ENCODE measurements at places on chromosomes 12 and 14. TPM values are rescaled to one million over a fixed set of nuclear protein-coding genes. Genes with fewer than 3 reads are reported as not detected.

GRCh38 chr12:6819106-6820030, 2.3 kb upstream of the GPR162 start:
- H3K4me1 ChIP-seq = peaks cover 54% of the 10 kb centered on the region
- no peaks in the 10 kb centered on the region for H3K36me3 ChIP-seq
- peaks cover 62% of the 10 kb centered on the region for H3K27me3 ChIP-seq
- peak overlapping the region; percentile 12 for H3K27ac ChIP-seq
- H3K4me3 ChIP-seq = peak overlapping the region; percentile 25
- no peak for DNase-seq

GRCh38 chr14:94374116-94374515, 14.3 kb downstream of the SERPINA1 start:
- no peaks in the 10 kb centered on the region for H3K27me3 ChIP-seq
- no peak overlapping the region for H3K27ac ChIP-seq
- DNase-seq = no peak
- H3K4me3 ChIP-seq = no peak overlapping the region
- peaks cover 23% of the 10 kb centered on the region for H3K4me1 ChIP-seq

GRCh38 chr12:120453977-120454376, 7.7 kb downstream of the GATC start:
- no peaks in the 10 kb centered on the region for H3K4me1 ChIP-seq
- H3K27me3 ChIP-seq = no peaks in the 10 kb centered on the region
- no peak overlapping the region for H3K4me3 ChIP-seq
- no peak for DNase-seq

DNA sequence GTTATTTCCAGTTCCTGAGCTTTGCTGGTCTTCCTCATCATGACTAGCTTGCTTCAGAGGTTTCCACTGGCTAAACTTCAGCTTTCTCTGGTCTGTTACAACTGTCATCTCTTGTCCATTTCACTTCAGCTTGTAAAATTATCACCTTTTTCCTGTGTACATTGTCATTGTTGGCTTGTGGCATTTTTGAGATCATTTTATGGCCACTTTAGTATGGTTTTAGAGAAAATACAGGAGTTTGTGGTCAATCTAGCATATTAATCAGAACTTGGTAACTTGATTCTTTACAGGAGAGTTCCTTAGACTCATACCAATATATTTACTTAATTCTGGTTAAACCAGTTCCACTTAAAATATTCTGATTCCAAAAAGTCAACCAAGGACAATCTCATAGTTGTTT, 235.9 kb upstream of the KITLG start:
- peaks cover 2% of the 10 kb centered on the region for H3K4me1 ChIP-seq
- no peaks in the 10 kb centered on the region for H3K36me3 ChIP-seq
- no peak overlapping the region for H3K27ac ChIP-seq
- H3K27me3 ChIP-seq = no peaks in the 10 kb centered on the region

- peaks cover 51% of the 10 kb centered on the region for H3K4me1 ChIP-seq
- no peaks in the 10 kb centered on the region for H3K27me3 ChIP-seq
- H3K27ac ChIP-seq = peak overlapping the region; percentile 72
- H3K36me3 ChIP-seq = no peaks in the 10 kb centered on the region
Observed at GRCh38 chr14:90513161-90514014, 116.6 kb downstream of the CALM1 start.

DNA sequence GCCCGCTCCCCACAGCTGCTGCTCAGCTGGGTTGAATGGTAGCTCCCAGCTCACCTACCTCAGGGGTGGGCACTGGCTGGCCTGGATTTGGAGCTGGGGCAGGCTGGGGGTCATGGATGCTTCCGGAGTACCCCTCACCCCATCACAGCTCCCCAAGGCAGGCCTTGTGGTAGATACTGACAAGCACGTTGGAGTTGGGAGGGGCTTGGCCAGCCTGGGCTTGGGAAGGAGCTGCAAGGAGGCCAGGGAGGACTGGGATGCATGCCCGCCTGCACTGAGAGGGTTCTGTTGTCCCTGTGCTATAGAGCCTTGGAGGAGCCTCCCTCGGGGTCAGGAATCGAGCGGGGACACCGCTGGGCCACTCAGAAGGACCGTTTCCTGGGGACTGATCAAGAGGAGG, 14.2 kb downstream of the TMEM63C start:
- H3K4me3 ChIP-seq = no peak overlapping the region
- no peaks in the 10 kb centered on the region for H3K36me3 ChIP-seq
- no peak for DNase-seq
- no peak overlapping the region for H3K27ac ChIP-seq

DNA sequence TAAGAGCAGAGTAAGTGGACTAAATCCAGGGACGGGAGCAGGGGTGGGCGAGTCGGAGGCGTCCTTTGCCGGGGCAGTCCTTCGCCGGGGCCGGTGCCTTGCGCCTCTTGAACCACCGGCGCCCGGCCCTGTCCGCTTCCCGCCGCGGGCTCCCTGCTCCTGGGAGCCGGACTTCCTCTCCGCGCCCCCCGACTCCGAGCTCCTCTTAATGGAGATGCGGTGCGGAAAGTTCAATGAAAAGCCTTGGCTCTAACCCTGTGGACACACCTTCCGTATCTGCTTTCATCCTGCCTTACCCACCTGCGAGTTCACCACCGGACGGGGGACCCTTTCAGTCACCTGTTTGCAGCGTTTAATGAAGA, 412 bp downstream of the FGFR1OP2 start:
- peak overlapping the region; percentile 98 for H3K27ac ChIP-seq
- H3K27me3 ChIP-seq = no peaks in the 10 kb centered on the region
- DNase-seq = no peak
- peaks cover 24% of the 10 kb centered on the region for H3K4me1 ChIP-seq
- peak overlapping the region; percentile 98 for H3K4me3 ChIP-seq

The HOXC10 gene
- total RNA-seq = not detected

The RHEBL1 gene
- total RNA-seq = 6.9 TPM

- DNase-seq = no peak
- H3K36me3 ChIP-seq = no peaks in the 10 kb centered on the region
- no peak overlapping the region for H3K27ac ChIP-seq
- H3K4me3 ChIP-seq = no peak overlapping the region
- H3K27me3 ChIP-seq = no peaks in the 10 kb centered on the region
- peaks cover 16% of the 10 kb centered on the region for H3K4me1 ChIP-seq
Observed at GRCh38 chr12:106179086-106179485, 40.3 kb upstream of the NUAK1 start.

DNA sequence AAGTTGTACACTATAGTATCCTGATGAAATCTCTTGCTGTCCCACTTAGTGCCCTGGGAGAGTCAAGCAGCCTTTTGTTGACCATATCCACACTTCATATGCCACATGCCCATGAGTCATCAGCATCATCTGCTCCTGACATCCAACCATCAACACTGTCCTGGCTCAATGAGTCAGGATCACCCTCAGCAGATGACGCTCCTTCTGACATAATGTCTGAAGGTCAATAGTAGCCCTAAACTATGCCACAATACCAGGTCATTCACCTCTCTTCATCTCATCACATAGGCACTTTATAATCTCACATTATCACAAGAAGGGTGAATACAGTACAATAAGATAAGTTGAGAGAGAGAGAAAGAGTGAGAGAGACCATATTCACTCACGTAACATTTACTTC, 369.0 kb upstream of the FAR2 start:
- no peak for DNase-seq
- peaks cover 12% of the 10 kb centered on the region for H3K4me1 ChIP-seq
- H3K27ac ChIP-seq = 0 out of 2 replicates have a peak overlapping the region, but pooled peaks have one; percentile 4
- no peaks in the 10 kb centered on the region for H3K27me3 ChIP-seq
- no peak overlapping the region for H3K4me3 ChIP-seq

DNA sequence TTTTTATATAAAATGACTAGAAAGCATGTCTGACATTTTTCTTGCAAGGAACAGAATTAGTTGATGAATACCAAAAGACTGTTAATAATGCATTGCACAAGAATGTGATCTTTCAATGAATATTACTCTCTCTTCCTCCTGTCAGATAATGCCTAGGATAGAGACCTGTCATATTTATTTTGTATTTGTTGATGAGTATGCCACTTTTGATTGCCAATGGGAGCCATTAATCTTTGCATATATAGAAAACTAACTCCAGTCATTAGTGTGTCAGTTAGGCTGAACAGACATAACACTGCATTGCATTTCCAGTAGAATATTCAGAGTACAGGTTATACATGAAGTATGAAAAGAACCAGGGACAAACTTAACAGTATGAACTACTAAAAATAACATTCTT, 1125.3 kb downstream of the LRFN5 start:
- H3K27me3 ChIP-seq = no peaks in the 10 kb centered on the region
- H3K4me1 ChIP-seq = no peaks in the 10 kb centered on the region
- H3K36me3 ChIP-seq = no peaks in the 10 kb centered on the region

GRCh38 chr12:24888813-24889212, 60.1 kb downstream of the BCAT1 start:
- H3K27ac ChIP-seq = peak overlapping the region; percentile 36
- H3K36me3 ChIP-seq = peaks cover 41% of the 10 kb centered on the region
- peaks cover 25% of the 10 kb centered on the region for H3K4me1 ChIP-seq
- no peak for DNase-seq

- H3K36me3 ChIP-seq = no peaks in the 10 kb centered on the region
- peaks cover 74% of the 10 kb centered on the region for H3K27me3 ChIP-seq
- H3K4me3 ChIP-seq = peak within 1 kb of the TSS; percentile 93
- H3K4me1 ChIP-seq = peaks cover 30% of the 10 kb centered on the region
Observed at GRCh38 chr14:52313903-52314594, at the start of gene PTGER2. Gene PTGER2, plus strand, starts transcription at chr14:52314312. Its CDS starts 237 bp downstream, at chr14:52314549.

DNA sequence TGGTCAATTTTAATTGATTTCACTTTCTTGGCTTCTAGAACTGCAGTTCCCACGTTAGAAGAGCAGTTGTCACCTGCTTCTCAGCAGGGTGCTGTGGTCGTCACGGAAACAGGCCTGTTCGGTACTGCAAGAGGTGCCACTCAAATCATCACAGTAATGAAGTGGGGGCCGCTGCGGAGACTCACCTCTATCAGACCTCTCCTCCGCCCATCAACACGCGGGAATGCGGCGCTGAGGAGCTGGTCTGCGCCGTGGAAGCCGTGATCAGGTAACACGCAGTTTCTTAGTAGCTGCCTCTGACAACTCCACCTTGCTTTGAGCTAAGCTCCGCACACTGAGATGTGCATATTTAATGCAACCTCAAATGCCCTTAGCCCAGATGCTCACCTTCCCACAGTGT, 107.2 kb downstream of the UNC79 start:
- H3K4me1 ChIP-seq = peaks cover 4% of the 10 kb centered on the region
- H3K36me3 ChIP-seq = peaks cover 4% of the 10 kb centered on the region
- DNase-seq = peak; percentile 39
- no peaks in the 10 kb centered on the region for H3K27me3 ChIP-seq

The CDKN3 gene
- total RNA-seq = 57.0 TPM

The B3GNT4 gene
- total RNA-seq = 1.6 TPM

GRCh38 chr14:30223966-30224365, 296.3 kb upstream of the PRKD1 start:
- DNase-seq = no peak
- no peaks in the 10 kb centered on the region for H3K4me1 ChIP-seq
- no peak overlapping the region for H3K27ac ChIP-seq
- no peaks in the 10 kb centered on the region for H3K27me3 ChIP-seq

The RNF212B gene
- 0.46 TPM for total RNA-seq

- H3K4me1 ChIP-seq = peaks cover 22% of the 10 kb centered on the region
- H3K27ac ChIP-seq = no peak overlapping the region
- H3K4me3 ChIP-seq = no peak overlapping the region
Observed at GRCh38 chr14:74645244-74645643, 33.2 kb upstream of the LTBP2 start.

The SPRYD4 gene
- 4.2 TPM for total RNA-seq

DNA sequence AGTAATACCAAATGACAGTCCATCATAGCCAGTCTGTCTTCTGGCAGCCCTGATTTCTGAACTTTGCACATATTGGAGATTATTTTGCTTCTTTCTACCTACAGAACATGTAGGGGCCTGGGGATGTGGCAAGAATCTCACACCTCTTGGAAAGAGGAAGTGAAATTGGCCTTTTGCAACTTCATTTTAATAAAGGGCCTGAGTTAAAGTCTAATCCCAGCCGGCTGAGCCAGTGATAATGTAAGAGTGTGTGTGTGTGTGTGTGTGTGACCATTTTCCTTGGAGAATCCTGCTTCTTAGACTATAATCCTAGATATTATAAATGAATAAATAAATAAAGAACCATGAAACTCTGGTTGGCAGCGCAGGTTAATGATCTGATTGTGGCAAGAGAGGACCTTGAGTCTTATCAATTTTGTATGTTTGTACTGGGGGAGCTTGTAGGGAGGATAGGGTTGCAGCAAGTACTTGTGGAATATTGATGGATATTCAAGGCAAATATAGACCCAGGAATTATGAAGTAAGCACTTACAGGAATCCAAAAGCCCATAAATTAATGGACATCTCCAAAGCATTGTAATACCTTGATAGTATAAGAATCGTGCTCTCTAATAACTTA, 233.2 kb upstream of the AMIGO2 start:
- H3K36me3 ChIP-seq = no peaks in the 10 kb centered on the region
- H3K4me1 ChIP-seq = no peaks in the 10 kb centered on the region
- no peak overlapping the region for H3K27ac ChIP-seq
- DNase-seq = no peak

DNA sequence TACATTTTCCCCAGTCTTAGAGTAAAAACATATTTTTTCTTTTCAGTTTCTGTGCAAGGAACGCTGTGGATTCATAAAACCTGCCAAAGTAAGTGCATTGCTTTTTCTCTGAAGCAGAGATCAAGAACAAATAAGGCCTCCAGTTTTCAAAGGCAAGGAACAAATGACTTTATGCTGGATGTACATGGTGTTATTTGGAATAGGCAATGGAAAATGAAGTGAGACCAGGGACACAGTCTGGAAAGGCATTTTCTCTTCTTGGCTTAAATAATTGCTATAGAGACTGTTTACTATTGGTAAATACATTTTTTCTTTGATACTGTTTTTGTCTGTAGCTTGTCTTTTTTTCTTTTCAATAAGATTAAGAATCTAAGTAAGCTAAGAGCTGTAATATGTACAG, 725.9 kb upstream of the MDGA2 start:
- DNase-seq = no peak
- no peak overlapping the region for H3K4me3 ChIP-seq
- H3K4me1 ChIP-seq = peaks cover 28% of the 10 kb centered on the region
- H3K36me3 ChIP-seq = peaks cover 29% of the 10 kb centered on the region
- no peak overlapping the region for H3K27ac ChIP-seq
- H3K27me3 ChIP-seq = no peaks in the 10 kb centered on the region

The ACSM4 gene
- total RNA-seq = not detected

The HOTAIR gene
- total RNA-seq = not detected

The ALDH1L2 gene
- total RNA-seq = 3.5 TPM

The RPL10L gene
- not detected for total RNA-seq

GRCh38 chr12:21276826-21277225, 57.9 kb downstream of the SLCO1A2 start:
- H3K36me3 ChIP-seq = no peaks in the 10 kb centered on the region
- H3K4me1 ChIP-seq = no peaks in the 10 kb centered on the region
- H3K4me3 ChIP-seq = no peak overlapping the region
- H3K27me3 ChIP-seq = no peaks in the 10 kb centered on the region
- no peak overlapping the region for H3K27ac ChIP-seq
- no peak for DNase-seq

- H3K36me3 ChIP-seq = peaks cover 6% of the 10 kb centered on the region
- no peak overlapping the region for H3K27ac ChIP-seq
- no peak for DNase-seq
- H3K27me3 ChIP-seq = no peaks in the 10 kb centered on the region
- no peak overlapping the region for H3K4me3 ChIP-seq
- H3K4me1 ChIP-seq = peaks cover 5% of the 10 kb centered on the region
Observed at GRCh38 chr14:59371771-59372170, 93.4 kb downstream of the GPR135 start.
